GM19239 (cell line): ENCODE measurements at places on chromosomes 5 and 9.

DNA sequence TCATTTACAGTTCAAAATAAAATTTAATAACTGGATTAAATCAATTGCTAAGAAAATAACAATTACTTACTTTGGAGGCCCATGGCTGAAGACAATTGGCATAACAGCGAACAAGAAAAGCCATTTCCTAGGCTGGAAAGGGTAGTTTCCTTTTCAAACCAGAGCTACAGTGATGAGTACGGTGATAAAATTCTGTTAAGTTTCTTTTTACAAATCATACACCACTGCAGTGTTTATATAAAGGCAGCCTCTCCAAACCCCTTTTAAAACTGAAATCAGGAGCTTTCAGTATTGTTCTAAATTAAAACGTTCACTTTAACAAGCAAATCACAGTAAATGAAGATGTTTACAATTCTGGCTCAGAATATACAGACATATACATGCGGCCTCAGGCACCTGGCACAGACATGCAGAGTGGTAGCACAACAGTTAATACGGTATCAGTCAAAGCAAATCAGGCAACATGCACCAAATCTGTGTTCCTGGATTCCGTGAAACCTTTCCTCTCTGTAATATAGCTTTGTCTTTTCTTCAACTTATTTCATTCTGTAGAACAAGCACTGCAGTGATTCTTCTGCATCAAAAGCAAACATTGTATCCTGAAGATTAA, 102.9 kb downstream of the RAPGEF6 start:
- DNase-seq, result no peak

GRCh38 chr5:178113841-178114324, 551 bp downstream of the N4BP3 start:
- DNase-seq, result no peak

DNA sequence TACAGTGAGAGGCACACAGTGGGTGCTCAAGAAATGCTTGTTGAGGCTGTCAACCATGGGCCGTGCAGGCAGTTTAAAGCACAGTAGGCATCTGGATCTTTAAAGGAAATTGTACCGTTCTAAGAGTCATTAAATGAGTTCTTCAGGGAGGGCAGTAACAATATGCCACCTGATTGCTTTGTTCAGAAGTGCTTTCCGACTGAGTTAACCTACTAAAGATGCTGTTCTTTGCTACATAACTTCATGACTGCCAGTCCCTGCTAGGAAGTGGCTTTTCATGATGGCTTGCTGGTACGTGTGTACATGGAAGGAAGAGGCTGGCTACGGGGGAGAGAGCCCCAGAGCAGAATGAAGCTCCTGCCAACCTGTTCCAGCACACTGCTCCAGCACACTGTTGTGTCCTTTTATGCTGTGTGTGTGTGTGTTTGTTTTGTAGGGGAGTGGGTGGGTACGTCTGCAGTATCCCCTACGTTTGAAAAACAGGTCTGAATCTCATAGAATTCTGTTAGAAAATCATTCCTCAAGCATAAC, 41.9 kb upstream of the PPP2R2B start:
- no peak for DNase-seq

DNA sequence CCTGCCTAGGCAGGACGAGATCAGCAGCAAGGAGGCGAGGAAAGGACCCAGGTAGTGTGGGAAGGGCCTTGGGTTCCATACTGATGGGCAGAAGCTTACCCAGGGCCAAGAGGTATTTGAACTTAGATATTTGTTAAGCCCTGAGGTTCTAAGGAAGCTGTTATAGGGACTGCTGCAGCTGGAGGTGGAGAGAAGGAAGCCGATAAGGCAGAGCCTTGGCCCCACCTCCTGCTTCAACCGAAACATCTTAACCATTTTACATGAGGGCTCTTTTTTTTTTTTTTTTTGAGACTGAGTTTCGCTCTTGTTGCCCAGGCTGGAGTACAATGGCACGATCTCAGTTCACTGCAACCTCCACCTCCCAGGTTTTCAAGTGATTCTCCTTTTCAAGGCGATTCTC, 8.6 kb upstream of the AQP3 start:
- DNase-seq, result no peak

- no peak for DNase-seq
Observed at GRCh38 chr9:79559495-79560181, 12.1 kb upstream of the TLE4 start.

DNA sequence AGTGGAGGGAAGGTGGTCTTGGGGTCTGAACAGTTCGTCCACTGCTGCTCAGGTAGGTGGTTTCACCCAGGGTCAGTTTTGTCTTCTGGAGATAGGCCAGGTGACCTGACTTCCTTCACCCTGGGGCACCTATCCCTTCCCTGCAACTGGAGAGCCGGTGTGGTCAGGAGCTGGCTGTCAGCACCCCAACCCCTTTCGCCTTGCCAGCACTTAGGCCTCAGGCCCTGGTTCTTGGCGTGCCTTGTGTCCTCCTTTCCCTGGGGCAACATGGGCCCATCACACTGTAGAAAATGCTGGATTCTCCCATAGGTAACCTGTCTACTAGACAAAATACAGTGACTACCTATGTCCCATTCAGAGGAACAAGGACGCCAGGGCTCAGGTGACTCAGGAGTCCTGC, 13.1 kb downstream of the PROP1 start:
- DNase-seq, result no peak

DNA sequence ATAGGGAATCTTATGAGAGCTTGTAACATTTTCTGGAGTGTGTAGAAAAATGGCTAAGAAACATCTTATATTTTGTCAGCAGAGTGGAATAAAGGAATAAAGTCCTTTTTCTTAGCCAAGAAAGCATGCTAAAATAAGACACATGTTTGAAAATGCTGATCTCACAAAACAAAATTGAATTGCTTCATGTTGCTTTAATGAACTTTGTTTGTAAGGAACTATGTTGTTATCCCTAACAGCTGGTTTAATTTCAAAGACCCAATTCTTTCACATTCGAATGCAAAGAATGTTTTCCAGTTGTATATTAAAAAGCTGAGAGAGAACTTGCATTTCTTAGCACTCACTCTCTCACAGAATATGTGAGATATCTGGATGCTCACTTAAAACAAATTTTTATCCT, 107.6 kb downstream of the MUSK start:
- no peak for DNase-seq

GRCh38 chr5:145847499-145848497, 12.7 kb upstream of the PRELID2 start:
- no peak for DNase-seq

DNA sequence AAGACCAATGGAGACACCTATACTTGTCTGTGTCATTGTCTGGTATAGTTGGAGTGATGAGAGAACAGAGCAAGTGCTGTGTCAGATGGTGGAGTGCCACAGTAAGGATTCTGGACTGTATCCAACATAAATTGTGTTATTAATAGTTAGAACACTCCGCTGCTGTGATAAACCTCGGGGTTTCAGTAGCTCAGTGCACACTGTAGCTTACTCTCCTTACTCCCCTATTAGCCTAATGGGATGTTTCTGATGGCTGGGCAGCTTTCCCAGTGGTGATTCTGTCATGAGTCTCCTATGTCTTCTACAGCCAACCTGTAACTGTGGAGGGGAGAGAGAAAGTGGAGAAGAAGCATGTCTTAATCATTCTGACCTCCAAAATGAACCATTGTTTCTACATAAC, 127.6 kb upstream of the PTCH1 start:
- no peak for DNase-seq

DNA sequence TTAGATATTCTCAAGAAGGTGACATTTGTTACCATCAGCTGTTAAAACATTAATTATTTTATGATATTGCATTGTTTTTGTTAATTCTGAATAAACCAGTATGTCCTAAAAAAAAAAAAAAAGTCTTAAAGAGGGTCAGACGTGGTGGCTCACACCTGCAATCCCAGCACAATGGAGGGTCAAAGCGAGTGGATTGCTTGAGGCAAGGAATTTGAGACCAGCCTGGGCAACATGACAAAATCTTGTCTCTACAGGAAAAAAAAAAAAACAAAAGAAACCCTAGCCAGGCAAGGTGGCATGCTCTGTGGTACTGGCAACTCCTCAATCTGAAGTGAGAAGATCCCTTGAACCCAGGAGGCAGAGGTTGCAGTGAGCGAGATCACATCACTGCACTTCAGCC, 46.8 kb downstream of the CYLC2 start:
- DNase-seq, result no peak

- no peak for DNase-seq
Observed at GRCh38 chr9:4973246-4973645, 11.8 kb upstream of the JAK2 start.

DNA sequence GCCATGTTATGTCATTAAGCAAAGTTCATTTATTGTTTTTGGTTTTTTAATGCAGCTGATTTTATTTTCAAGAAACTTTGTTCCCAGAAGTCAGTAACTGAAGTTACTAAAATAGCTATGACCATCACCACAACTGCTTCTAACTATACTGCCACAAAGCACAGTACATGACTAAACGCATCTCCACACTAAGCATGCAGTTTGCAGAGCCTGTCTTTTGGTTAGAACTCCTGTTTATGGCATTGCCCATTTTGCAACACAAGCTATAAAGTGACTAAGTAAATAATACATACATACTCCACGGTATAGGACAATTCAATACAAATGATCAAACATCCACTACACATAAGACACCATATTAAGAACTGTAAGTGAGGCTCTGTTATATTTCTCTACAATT, 109.7 kb downstream of the MLLT3 start:
- no peak for DNase-seq

- DNase-seq, result no peak
Observed at GRCh38 chr5:103034662-103035392, 85.1 kb downstream of the GIN1 start.

- no peak for DNase-seq
Observed at GRCh38 chr9:107251756-107252322, 31.2 kb upstream of the RAD23B start.

DNA sequence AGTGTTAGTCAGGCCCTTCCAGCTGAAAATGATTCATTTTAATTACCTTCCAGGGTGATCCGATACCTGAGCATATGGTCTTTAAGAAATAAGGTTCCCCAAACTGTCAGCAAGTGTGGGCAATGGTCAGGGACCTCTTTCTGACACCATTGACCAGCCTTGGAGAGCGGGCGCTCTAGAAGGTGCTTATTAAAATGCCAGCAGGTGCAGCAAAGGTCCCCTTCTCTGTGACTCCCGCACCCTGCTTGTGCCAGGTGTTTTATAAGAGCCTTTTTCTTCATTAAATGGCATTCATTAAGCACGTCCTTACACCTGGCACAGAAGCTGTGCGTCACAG, 85.3 kb downstream of the MVB12B start:
- no peak for DNase-seq

GRCh38 chr5:132457371-132458225, 33.0 kb downstream of the IRF1 start:
- DNase-seq, result no peak

GRCh38 chr9:91055845-91056244, 254.2 kb downstream of the SYK start:
- DNase-seq, result no peak

GRCh38 chr5:87329114-87329513, 61.4 kb downstream of the RASA1 start:
- no peak for DNase-seq

DNA sequence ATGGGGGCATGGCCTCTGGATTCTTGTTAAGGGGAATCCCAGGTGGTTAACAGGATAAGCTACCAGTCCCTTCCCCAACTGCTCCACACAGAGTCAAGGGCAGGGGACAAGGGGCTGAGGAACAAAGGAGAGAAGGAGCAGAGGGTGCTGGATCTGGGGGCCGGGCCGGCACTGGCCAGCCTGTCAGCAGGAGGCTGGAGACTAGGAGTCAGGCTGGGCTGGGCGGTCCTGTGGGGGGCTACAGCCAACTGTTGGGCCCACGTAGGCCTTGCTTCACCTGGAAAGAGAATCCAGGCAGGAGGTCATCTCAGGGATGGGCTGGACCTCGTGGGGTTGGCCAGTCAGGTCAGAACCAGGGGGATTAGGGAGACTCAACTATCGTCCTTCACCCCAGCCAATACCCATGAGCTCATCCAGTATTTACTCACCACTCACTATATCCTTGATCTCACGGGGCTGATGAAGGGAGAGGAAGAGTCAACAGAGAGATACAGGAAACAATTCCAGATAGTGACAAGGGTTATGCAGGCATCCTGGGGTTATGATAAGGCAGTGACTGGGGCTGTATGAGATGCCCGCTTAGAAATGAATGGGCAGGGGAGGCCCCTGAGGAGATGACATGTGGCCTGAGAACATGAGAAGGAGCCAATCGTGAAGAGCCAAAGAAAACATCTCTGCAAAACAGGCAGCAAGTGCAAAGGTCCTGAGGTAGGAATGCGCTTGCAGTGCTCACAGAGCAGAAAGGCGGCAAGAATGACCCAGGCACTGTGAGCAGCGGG, 47.9 kb upstream of the SLC25A51 start:
- DNase-seq, result no peak
